Stimulated activated CD4-positive, alpha-beta T cell treated with anti-CD3 and anti-CD28 coated beads, Interleukin-1b, Interleukin-23, amount 100 ng/mL, for 1 hour (primary cell): ENCODE measurements at places on chromosomes 16 and 17.

GRCh38 chr17:36869856-36870719 lies 67.2 kb upstream of the LHX1 start:
- DNase-seq: no peak

GRCh38 chr16:57380671-57381462 lies 8.6 kb downstream of the CX3CL1 start:
- DNase-seq: no peak

- no peak for DNase-seq
Observed at GRCh38 chr16:81607805-81608522, 163.4 kb downstream of the CMIP start.

DNA sequence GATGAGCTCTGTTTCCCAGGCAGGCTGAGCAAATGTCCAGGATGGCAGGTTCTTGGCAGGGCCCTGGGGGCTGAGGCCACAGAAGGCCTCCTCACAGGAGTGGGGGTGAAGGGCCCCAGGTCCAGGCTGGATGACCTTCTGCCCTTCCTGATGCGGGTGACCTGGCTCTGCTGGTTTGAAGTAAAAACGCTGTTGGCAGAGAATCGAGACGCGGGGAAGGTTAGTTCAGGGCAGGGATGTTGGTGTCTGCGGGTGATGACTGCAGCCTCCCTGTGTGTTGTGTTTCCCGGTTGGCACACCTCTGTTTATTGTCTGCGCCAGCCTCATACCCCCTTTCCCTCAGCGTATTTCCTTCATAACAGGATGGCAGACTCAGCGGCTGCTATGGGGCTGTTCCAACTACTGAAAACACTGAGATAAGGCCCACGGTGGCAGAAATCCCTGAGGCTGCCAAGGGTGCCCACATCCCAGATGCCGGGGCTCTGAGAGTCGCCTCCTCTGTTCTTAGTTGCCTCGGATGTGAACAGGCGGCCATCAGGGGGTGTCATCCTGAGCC lies 104.6 kb downstream of the METRNL start:
- no peak for DNase-seq

DNA sequence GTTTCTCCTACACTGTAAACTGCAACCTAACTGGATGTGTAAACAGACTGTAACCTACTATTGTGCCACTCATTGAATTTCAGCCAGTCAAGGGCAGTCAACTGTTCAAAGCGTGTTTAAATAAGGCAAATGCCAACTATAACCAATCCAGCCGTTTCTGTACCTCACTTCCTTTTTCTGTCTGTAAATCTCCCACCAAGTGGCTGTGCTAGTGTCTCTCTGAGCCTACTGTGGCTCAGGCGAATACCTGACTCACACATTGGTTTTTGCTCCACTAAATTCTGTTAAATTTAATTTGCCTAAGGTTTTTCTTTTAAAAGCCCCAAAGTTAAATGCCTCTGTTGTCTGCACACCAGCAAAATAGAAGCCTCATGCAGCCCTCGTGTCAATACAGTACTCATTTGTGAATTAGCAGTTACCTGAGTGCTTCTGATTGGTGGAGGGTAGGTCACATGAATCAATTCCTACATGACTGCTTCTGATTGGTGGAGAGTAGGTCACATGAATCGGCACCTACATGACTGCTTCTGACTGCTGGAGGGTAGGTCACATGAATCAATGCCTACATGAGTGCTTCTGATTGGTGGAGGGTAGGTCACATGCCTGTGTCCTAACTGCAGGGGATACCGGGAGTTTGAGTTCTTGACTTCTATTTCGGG lies 31.1 kb upstream of the CCR7 start:
- no peak for DNase-seq

DNA sequence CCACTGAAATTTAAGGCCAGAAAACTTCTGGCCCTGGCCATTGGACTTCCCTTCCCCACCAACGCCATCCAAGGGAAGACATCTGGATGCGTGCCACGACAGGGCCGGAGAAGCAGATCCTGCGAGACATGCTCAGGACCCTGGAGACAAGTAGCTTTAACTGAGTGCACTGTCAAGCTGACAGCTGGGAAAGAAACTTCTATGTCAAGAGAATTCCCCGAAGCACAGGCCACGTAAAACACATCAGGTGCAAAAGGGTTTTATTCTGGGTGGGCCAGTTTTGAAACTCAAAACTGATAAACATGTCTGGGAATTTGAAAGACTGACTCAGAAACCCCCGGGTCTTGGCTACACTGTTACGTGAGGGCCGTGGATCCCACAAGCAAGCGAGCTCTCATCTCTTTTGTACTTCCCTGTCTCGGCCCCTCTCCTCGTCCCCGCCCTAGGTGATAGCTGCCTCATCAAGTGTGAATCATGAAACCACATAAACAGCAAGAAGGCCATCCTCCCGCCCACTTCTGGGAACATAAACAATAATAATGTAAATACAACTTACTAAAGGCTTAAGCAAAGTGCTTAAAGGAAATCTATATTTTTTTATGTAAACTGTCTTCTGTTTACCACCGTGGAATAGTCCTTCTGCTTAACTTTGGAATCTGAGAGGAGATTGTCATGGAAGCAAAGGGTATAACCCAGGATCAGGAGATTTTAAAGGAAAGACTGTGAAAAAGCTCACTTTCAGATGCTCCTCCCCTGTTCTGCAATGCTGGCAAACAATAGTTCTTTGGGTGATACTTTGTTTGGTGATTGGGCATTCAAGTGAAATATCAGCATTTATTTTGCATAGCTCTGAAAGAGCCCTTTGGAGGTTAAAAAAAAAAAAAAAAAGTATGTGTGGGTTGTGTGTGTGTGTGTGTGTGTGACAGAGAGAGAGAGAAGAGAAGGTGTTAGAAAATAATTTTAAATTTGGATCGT lies 406.0 kb upstream of the MAF start:
- no peak for DNase-seq

GRCh38 chr16:1053121-1053521 lies 19.4 kb upstream of the SSTR5 start:
- no peak for DNase-seq

DNA sequence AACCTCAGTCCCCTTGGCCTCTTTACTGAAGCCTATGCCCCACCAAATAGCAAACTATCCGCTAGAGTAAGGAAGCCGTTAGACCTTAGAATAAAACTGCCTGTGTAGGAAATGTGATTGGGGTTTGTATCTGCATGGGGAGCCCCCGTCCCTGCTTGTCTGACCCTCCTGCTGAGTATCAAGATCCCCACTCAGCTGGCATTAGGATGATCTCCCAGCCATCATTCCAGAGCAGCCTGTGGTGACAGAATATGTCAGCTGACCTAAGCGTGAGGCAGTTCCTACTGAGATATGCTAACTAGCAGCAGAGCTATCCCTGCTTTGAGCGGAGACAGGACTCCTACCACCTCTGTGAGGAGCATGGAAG lies 645 bp upstream of the GFOD2 start:
- no peak for DNase-seq
